CD4-positive, alpha-beta T cell treated with Interleukin-15 for 4 hours (primary cell): ENCODE measurements at places on chromosomes 3 and 15.

DNA sequence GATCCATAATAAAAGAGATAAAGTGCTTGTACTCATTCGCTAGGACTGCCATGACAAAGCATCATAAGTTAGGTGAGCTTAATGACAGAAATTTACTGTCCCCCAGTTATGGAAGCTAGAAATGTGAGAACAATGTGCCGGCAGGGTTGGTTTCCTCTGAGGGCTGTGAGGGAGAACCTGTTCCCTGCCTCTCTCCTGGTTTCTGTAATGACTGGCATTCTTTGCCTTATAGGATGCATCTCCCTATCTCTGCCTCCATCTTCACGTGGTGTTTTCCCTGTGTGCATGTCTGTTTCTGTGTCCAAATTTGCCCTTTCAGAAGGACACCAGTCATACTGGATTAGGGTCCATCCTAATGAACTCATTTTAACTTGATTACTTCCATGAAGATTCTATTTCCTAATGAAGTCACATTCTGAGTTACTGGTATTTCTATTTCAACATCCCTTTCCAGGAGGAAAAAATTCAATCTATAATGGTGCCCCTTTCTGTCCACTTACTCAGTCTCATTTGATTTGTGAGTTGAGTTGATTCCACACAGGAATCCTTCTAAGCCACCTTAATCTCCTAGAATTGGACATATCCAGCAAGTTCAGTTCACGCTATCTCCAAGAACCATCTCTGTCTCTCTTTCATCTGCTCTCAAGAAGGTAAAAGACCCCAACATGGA is 71.2 kb upstream of the LIPC start:
- DNase-seq, result no peak

- DNase-seq, result peak; percentile 46
Measured at GRCh38 chr3:185253645-185254410, at the start of gene EHHADH. EHHADH (minus strand) TSS chr3:185254049; CDS start chr3:185254022, 27 bp downstream.

DNA sequence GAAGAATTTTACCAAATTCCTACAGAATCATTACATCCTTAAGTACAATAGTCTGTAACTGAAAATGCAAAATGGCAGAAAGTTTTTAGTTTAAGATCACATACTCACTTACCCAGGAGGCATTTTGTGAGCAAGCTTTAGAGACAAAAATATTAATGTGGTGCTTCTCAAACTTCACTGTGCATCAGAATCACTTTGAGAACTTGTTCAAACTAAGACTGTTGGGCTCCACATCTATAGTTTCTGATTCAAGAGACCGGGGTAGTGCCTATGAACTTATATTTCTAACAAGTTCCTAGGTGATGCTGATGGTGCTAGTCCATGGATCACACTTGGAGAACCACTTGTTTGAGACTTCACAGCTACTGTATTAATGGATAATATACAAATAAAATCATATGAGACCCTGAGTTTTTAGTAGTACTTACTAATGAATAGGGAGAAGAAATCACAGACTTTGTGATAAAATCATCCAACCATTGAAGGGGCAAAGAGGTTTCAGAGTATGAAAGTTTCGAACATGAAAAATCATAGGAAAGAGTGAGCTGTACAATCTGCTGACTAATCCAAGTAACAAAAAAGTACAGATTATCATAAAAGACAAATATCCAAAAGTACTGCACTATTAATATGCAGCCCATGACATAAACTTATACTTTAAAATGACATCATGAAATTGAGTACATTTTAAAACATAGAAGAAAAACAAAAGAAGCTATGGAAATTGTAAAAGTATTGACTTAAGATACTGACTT is 110.3 kb downstream of the ADAM10 start:
- no peak for DNase-seq

- no peak for DNase-seq
Measured at GRCh38 chr3:5079761-5080160, 42.3 kb upstream of the ARL8B start.

GRCh38 chr15:68469162-68470048 is 37.4 kb upstream of the ITGA11 start:
- no peak for DNase-seq

DNA sequence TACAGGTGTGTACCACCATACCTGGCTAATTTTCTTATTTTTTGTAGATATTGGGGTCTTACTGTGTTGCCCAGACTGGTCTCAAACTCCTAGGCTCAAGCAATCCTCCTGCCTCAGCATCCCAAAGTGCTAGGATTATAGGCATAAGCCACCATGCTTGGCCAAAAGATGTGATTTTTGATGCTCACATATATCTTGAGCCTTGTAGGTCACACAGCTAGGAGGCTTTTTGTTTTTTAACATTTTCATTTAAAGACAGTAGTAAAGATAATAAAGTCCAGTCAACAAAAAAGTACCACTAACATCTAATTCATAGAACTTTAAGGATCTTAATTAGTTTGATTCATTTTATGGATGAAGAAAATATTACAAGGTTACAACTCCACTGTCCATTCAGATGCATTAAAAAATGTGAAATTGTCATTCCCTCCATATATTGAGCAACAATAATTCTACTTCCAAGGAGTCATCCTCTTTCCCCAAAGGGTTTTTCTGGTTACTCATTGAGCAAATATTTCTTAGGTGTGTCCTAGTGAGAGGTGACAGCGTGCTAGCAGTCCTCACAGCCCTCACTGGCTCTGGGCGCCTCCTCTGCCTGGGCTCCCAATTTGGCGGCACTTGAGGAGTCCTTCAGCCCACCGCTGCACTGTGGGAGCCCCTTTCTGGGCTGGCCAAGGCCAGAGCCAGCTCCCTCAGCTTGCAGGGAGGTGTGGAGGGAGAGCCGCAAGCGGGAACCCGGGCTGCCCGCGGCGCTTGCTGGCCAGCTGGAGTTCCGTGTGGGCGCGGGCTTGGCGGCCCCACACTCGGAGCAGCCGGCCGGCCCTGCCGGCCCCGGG is 8.3 kb upstream of the TASOR start:
- DNase-seq, result no peak

GRCh38 chr3:43093974-43094373 is 11.9 kb downstream of the POMGNT2 start:
- DNase-seq, result no peak

GRCh38 chr3:27060336-27060735 is 308.8 kb downstream of the NEK10 start:
- no peak for DNase-seq

DNA sequence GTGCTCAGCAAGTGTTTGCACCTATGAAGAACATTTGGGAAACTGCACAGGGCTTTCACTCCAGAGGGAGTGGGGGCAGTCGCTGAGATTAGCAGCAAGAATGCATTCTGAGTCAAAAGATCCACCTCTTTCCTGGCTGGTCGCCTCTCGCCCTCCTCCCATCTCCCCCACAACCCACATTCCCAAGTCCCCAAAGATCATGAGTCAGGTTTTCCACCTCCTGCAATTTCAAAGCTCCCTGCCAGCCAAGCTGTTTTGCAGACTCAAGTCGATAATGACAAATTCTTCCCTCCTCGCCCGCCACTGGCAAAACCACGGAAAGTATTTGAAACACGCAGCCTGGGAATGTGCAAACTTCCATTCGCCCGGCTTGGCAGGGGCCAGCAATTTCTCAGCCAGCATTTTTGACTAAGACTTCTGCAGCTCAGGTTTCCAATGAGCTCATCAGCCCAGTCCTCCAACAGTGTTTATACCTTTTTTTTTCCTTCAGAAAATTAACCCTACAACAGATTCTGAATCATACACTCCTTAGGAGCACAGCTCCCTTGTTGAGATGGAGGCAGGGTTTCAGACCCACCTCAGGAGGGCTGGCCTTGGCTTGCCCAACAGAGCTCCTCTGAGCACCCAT is 181.4 kb downstream of the SMAD6 start:
- no peak for DNase-seq

GRCh38 chr3:177683586-177683985 is 486.3 kb upstream of the TBL1XR1 start:
- peak; percentile 32 for DNase-seq

DNA sequence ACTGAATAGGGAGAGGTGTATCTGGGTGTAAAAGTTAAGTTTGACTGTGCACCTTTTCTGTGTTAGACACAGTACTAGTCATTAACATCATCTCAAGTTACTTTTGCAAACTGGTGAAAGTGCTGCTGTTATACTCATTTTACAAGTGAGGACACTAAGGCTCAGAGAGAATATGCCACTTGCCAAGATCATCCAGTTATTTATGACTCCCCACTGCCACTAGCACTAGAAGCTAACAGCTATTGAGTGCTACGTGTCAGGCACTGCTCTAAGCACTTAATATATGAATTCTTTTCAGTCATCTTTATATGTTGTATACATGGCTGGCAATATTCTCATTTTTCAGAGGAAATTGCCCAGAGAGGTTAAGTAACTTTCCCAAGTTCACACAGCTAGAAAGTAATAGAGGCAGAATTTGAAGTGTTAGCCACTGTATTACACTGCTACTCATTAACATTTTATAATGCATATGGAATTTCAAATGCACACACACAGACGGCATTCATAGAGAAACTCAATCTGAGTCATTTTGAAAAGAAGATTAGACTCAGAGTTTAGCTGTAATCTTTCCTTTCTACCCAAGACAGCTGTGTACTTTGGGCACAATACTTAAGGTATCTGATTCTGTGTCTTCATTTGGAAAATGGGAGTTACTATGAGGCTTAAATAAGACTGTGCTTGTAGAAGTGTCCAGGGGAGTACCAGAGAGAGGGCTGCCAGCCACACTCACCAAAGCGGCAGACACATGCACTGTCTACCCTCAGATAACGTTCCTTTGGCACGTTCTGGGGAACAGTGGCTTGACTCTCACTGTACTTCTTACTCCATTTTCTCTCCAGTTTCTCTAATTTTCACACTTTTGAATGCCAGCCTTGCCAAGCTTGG is 1.3 kb upstream of the MASP1 start:
- no peak for DNase-seq

DNA sequence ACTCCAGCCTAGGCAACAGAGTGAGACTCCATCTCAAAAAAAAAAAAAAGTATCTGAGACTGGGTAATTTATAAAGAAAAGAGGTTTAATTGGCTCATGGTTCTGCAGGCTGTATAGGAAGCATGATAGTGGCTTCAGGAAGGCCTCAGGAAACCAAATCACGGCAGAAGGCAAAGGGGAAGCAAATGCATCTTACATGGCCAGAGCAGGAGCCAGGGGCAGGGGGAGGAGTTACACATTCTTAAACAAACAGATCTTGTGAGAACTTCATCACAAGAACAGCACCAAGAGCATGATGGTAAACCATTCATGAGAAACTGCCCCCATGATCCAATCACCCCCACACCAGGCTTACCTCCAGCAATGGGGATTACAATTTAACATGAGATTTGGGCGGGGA is 37.2 kb downstream of the ACAP2 start:
- no peak for DNase-seq

- DNase-seq, result no peak
Measured at GRCh38 chr3:27504749-27505148, 20.6 kb upstream of the SLC4A7 start.

GRCh38 chr15:95973566-95974256 is 356.8 kb upstream of the NR2F2 start:
- no peak for DNase-seq

GRCh38 chr15:39908186-39908585 is 11.9 kb downstream of the GPR176 start:
- no peak for DNase-seq

GRCh38 chr15:85443593-85444087 is 63.2 kb downstream of the AKAP13 start:
- DNase-seq, result peak; percentile 56

DNA sequence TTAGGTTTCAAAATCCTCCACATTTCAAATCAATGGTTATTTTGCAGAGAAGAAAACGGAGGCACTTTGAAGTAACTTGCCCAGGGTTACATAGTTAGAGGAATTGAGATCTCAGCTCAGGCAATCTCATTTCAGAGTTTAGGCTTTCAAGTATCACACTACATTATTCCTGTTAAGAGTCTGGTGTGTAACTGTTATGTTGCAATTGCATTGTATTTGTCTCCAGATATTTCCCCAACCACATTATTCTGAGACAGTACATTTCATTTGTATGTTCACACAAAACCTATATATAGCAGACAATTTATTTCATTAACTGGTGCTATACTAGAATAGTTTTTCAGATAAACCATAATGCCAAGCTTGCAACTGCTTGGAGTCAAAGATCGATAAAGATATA is 154.2 kb upstream of the TSPAN3 start:
- no peak for DNase-seq

DNA sequence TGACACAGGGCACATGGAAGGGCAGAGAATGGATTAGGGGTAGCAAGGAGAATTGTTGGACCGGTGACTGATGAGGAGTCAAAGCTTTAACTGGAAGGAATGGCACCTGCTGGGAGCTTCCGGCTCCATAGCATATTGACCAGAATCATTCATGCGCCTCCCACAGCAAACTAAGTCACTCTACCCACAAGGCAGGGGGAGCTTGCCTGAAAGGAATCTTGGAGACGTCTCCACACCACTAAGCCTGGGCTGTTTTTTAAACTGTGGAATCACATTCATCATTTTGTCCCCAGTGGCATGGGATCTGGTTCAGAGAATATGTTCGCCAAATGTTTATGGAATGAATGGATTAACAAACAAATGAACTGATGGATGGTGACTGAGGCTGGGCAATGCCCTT is 57.0 kb upstream of the ITGA11 start:
- DNase-seq, result no peak

DNA sequence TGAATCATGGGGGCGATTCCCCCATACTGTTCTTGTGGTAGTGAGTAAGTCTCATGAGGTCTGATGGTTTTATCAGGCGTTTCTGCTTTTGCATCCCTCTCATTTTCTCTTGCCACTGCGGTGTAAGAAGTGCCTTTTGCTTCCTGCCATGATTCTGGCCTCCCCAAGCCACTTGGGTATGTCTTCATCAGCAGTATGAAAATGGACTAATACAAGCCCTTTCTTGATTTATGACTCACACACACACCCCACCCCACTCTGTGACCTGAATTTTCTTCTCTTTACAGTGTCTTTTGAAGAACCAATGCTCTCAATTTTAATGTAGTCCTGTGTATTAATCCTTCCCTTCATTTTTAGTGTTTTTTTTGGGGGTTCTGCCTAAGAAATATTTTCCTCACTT is 244.8 kb downstream of the PLCL2 start:
- no peak for DNase-seq
